Stimulated activated CD8-positive, alpha-beta memory T cell treated with anti-CD3 and anti-CD28 coated beads, Interleukin-4, amount 100 ng/mL, for 1 hour (primary cell): ENCODE measurements at places on chromosomes 2 and 18.

DNA sequence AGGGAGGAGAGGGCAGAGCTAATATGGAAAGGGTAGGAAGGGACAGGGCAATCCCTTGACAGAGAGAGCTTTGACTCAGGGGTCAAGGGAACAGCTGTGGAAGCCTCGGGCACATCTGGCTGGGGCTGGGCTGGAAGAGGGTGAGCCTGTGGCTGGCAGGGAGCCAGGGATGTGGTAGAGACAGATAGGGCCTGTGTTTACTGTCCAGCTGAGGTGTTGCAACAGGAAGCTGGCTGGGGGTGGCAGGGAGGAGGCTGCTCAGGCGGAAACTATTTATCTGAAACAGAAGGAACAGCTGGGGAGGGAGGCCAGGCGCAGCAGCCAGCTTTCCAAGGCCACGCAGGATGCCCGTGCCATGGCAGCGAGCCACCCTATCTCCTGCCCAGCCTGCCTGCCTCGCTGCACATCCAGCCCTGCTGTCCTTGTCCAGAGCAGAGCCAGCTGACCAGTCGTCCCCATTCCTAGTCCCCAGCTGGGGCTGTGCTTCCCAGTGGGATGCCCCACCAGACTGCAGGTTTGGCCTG is 264.7 kb downstream of the CYP26B1 start:
- DNase-seq: no peak

DNA sequence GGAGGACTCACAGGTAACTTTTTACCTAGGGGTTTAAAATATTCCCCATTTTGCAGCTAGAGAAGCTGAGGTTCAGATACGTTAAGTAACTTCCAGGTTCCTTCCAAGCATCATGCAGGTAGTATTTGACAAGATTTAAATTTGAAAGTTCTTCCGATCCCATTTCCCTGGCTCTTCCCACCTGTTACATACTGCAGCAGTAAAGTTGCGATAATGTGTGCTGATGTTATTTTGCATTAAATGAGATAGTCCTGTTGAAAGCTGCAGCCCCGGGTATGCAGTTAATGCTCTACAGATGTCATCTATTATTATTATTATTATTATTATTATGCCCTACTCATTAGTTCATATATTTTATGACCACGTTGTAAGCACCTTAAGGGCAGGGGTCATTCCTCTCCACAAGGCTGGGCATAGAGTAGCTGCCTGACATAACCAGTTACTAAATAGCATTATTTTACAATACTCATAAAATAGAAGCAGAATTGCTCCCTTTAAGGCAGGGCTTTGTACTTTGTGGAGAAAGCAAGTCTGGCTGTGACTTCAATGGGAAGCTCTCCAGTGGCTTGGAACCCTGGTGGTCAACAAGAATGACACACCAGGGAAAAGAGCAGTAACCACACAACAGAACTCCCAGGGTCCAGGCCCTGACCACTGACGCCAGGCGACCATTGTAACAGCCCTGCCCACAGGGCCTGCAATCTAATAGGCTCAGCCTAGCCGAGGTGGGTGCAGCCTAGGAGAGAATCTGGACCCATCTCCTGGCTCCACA is 112.0 kb upstream of the STPG4 start:
- no peak for DNase-seq

DNA sequence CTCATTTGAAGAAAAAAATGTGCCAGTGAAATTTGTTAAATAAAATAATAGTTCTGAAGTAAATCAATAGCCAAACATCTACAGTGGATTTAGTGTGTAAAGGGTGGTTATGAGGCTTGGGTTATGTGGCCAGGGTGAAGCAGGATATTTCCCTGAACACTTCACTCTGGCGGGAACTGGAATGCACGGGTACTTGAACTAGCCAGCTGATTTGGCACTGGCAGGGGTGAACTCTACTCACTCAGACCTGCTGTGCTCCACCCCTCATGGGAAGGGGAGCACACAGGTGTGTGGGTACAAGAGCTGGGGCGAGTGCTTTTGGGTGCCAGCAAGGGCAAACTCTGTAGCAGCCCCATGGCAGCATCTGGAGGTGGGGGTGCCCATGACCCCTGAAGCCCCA is 278.2 kb downstream of the CALCRL start:
- no peak for DNase-seq

GRCh38 chr2:133790711-133791110 is 222.4 kb upstream of the NCKAP5 start:
- no peak for DNase-seq

GRCh38 chr2:79162801-79163200 is 3.2 kb upstream of the REG3A start:
- no peak for DNase-seq

DNA sequence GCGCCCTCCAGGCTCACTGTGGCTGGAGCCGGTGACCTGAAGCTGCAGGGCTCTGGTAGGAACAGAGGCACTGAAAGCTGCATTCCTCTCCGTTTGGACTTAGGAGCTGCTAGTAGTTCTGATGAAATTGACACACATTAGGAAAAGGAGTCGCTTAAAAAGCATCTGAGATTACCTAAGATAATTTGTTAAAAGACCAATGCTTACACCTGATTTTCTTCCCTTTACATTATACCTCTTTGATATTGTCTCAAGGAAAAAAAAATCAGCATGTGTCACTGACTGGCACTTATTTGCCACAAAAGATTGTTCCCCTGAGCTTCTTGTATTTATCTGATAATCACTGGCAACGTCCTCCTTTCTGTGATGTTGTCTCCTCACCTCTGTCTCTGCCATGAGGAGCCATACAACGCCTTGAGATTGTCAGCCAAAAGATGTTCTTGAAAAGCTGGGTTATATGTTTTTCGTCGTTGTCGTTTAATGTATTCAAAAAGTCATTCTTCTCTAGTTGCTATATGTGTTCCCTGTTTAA is 618 bp upstream of the CHN1 start:
- no peak for DNase-seq

- no peak for DNase-seq
Measured at GRCh38 chr2:120599072-120599471, 136.6 kb upstream of the GLI2 start.

DNA sequence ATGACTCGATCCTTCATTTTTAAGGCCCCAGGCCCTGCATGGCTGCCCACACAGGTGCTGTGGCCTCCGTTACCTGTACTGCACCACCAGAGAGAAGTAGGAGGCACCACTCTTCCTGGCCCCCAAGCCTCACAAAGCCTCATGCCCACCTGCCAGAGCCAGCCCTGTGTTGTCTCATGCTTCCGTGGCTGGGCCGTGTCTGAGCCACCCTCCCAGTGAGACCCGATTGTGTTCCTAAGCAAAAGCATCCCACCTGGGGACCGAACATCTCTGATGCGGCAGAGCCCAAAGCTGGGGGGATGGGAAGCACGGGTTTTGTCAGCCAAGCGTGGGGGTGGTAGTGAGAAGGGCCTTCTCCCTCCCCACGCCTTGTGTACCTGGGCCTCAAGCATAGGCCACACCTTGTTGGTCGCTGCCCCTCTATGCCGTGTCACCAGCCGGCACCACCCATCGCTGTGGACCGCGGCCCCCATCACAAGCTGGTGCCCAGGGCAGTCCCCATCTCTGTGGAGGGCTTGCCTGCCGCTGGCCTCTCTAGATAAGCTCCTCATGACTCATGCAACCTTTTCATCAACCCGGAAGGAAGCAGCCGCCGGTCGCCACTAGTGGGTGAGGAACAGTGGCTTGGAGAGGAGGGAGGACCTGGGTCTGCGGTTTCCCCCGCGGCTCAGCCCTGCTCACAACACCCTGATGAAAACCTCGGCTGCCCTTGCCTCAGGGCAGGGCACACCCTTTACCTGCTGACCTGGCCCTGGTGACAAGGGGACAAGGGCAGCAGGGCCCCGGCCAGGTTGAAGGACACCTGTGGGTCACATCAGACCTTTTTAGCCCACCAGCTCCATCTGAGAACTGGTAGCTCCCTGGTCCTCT is 2.7 kb upstream of the RNPEPL1 start:
- DNase-seq: peak; percentile 83

DNA sequence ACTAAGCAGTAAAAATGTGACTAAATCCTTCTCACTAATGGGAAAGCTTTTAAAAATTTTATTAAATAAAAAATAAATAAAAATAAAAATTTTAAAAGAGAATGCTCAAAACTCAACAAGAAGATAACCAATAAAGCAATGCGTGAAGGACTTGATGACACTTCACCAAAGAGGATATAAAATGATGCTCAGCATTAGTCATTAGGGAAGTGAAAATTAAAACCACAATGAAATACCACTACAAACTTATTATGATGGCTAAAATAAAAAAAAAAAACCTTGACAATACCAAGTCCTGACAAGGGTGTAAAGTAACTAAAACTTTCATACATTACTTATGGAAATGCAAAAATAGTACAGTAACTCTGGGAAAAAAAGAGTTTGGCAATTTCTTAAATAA is 3.3 kb upstream of the WDR75 start:
- DNase-seq: no peak

- no peak for DNase-seq
Measured at GRCh38 chr18:7259475-7259874, 28.6 kb downstream of the LRRC30 start.

- DNase-seq: no peak
Measured at GRCh38 chr2:8659735-8660492, 21.9 kb upstream of the ID2 start.

GRCh38 chr18:51321696-51322095 is 124.2 kb upstream of the MEX3C start:
- no peak for DNase-seq

- no peak for DNase-seq
Measured at GRCh38 chr18:78511666-78512601, 467.7 kb upstream of the SALL3 start.

DNA sequence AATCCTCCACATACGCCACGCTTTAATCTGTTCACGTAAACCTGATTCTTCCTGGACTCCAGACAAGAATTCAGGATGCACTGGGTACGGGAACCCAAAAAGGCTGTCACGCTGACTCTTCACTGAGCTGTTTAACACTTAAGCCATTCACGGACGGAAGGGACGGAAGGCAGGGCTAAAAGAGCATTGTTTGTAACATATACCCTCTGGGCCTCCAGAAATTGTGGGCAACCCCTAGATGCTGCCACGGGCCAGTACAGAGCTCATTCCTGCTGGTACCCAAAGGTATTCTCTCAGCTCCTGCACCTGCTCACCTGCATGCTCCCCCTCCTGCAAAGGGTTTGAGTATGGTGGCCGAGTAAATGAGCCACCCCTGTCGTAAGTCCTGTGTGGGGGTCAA is 45.6 kb upstream of the RMP24 start:
- DNase-seq: no peak

DNA sequence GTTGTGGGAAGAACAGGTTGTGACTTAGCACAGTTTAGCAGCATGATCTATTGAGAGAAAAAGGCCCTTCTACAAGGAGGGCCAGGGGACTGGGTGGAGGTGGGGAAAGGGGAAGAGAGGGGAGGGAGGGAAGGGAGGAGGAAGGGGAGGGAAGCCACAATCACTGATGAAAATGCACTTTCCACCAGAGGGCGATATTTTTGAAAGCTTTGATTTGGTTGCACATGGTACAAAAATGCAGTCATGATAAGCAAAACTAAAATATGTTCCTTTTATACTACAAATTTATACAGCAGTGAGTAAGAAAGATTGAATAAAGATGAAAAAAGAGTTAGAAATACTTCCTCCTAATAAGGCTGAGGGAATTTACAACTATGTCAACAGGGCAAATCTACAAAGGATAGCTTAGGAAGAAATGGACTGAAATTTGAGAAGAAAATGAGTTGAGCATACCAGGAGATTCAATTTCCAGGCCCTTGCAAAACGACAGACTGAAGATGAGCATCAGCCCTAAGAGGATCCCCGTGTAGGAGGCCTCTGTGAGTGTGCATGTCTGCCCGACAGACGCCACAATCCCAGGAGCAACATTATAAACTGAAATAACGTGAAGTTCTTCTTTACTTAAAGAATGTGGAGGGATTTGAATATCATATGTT is 17.2 kb downstream of the SH3YL1 start:
- no peak for DNase-seq

GRCh38 chr2:241841181-241842066 is 17.3 kb downstream of the PDCD1 start:
- no peak for DNase-seq

DNA sequence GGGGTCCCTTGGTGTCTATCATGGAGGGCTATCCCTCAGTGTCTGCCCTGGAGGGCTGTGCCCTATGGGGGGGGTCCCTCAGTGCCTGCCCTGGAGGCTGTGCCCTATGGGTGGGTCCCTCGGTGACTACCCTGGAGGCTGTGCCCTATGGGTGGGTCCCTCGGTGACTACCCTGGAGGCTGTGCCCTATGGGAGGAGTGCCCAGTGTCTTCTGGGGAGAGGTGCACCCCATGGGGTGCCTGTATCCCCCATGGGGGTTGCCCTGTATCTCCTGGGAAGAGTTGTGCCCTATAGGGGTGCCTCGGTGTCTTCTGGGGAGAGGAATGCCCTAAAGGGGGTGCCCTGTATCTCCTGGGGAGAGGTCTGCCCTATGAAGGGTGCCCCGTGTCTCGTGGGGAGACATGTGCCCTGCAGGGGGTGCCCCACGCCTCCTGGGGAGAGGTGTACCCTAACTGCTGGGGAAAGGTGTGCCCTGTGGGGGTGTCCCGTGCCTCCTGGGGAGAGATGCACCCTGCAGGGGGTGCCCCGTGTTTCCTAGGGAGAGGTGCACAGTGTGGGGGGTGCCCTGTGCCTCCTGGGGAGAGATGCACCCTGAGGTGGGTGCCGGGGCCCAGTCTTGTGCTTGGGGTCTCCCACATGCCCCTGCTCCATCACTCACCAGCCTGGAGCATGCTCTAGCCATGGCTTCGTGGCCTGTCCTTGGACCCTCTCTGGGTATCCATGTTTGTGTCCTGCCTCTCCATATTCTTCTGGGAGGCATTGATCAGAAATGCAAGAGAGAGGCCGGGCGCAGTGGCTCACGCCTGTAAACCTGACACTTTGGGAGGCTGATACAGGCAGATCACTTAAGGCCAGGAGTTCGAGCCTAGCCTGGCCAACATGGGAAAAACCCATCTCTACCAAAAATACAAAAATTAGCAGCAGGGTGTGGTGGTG is 215.6 kb downstream of the HDAC4 start:
- DNase-seq: no peak

GRCh38 chr2:193837111-193837738 is 1642.5 kb upstream of the TMEFF2 start:
- DNase-seq: no peak

GRCh38 chr2:108933691-108934117 is 55.3 kb downstream of the EDAR start:
- DNase-seq: no peak

DNA sequence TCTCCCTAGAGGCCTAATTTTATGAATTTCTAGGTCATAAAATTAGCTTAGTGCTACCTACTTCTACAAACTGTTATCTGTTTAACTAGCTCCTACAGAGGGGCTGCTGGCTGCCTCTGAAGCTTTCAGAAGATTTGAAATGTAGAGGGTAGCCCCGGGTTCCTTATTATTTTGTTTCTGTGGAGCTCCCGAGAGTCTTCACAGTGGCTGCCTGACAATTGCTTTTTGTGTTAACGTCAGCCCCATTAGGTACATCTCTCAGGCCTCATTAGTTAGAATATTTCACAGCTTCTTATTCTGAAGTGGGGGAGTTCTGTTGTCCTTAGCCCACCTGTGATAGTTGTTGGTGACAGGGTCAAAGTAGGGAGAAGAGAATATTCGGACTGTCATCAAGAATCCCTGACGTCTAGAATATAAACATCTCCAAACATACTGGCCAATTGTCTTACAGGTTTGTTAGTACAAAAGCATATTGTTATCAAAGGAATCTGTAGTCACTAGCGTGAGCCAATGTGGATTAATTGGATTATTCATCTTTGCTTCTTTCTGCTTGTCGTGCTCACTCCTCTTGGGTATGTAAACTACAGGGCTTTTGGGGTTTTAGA is 77.5 kb downstream of the DIS3L2 start:
- DNase-seq: no peak

- DNase-seq: no peak
Measured at GRCh38 chr18:79876497-79876896, 75.0 kb downstream of the SLC66A2 start.
